Lower lobe of right lung (tissue), 2 donors: ENCODE measurements at places on chromosomes 11 and 22. TPM values are rescaled to one million over a fixed set of nuclear protein-coding genes. Genes with fewer than 3 reads are reported as not detected.

DNA sequence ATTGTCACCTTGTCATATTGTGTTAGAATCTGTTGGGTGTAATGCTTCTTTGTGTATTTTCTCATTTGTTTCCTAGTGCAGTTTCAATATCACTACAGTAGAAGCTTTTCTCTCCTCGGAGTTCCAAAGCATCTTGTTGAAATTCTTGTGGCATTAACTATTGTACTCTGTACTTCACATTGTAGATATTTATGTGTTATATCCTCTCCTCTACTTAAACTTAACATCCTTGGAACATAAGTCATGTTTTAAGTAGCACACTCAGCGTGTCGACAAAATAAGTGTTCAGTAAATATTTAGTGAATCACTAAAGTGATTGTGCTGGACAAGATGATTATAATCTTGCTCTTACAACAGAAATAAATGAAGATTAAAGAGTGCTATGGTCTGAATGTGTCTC is 201.7 kb downstream of the ARHGAP42 start:
- no peak overlapping the region for H3K27ac ChIP-seq
- DNase-seq: no peak
- no peaks in the 10 kb centered on the region for H3K36me3 ChIP-seq
- no peaks in the 10 kb centered on the region for H3K4me1 ChIP-seq
- H3K4me3 ChIP-seq: no peak overlapping the region

DNA sequence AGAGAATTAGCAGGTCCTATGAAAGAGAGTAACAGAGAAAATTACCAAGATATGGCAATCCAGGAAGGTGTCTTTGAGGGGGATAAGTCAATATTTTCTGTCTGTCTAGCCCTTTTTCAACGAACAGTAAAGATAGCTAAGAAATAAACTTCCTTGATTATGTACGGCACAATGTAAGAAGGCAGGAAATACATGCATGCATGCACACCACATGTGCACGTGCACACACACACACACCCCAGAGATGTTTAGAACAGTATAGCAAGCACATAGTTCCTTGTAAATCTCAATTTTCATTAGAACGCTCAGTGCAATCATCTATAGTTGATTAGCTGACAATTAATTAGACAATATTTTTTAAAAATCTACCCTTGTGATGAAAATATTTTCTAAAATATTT is 74.7 kb downstream of the MPPED2 start:
- H3K27ac ChIP-seq: no peak overlapping the region
- H3K4me1 ChIP-seq: no peaks in the 10 kb centered on the region
- no peak overlapping the region for H3K4me3 ChIP-seq

Gene KREMEN1
- total RNA-seq: 23.5 TPM

DNA sequence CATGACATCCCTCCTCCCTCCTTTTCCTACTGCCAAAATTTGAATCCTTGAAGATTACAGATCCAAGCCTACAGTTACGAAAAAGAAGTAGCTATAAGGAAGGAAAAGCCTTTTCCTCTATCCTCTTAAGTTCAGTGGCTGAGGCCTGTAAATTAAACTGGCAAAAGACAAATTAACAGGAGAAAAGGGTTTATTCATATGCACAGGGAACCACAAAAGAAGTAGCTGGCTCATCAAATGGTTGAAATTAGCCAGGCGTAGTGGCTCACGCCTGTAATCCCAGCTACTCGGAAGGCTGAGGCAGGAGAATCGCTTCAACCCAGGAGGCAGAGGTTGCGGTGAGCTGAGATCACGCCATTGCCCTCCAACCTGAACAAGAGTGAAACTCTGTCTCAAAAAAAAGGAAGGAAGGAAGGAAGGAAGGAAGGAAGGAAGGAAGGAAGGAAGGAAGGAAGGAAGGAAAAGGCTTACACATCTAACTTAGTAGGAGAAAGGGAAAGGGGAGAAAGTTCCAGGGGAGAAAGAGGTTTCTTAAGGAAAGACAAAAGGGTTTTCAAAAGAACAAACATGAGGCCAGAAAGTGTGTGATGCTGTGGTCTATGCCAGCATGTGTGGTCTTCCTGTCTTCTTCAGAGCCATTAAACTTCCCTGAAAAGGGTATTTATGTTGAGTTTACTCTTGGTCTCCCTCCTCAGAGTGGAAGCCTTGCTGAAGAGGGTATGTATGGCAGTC is 5.1 kb upstream of the SMPD1 start:
- no peak for DNase-seq
- H3K27me3 ChIP-seq: no peaks in the 10 kb centered on the region
- no peak overlapping the region for H3K4me3 ChIP-seq
- H3K36me3 ChIP-seq: no peaks in the 10 kb centered on the region
- no peak overlapping the region for H3K27ac ChIP-seq

DNA sequence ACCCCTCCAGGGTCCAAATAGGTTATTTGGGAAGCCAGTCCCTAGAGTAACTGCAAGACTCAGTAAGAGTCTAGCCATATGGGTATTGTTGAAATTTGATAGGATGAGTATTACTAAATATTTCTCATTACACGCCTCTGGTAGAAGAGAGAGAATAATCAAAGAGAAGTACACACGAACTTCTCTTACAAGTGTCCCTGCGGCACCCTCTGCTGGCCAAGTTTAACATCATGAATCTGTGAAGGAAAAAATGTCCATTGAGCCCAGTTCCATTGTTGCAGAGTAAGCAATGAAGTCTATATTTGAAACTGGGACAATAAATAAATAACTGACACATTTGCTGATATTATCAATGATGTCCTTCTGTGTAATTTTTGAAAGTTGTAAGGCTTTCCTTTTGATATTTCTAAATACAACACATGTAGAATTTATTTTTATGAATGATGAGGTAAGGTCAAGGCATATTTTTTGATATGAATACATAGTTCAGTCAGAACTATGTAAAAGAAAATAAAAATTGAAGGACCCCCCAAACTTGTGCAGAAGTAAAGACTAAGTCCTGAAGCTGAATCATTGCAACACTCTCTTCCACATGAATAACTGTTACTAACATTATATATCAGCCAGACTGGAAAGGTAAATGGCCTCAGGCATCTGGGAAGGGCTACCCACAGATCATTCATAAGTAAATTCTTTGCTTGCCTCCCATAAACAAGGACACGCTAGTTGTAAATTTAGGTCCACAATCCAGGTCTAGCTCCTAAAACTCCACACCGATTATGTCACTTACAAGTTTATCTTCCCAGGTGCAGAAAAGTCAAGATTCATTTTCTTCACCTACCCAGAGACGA is 10.0 kb downstream of the OR51L1 start:
- no peak overlapping the region for H3K27ac ChIP-seq
- no peaks in the 10 kb centered on the region for H3K36me3 ChIP-seq
- no peaks in the 10 kb centered on the region for H3K4me1 ChIP-seq
- H3K4me3 ChIP-seq: no peak overlapping the region
- H3K27me3 ChIP-seq: no peaks in the 10 kb centered on the region
- no peak for DNase-seq

DNA sequence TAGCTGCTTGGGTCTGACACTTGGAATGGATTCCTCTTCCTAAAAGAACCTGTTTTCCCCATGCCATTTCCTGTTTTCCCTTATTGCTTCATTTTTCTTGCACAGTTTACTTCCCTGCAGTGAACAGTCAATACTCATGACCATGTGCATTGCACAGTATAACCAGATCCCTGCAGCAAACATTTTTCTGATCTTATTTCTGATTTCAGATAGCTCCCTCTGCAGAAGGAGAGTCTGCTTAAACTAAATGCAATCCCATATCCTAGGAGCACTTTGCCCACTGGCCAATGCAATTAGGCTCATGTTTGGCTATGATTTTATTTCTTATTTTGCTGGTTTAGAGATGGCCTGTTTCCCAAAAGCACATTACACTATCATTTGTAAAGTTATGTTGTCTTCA is 96.7 kb upstream of the CD44 start:
- no peak for DNase-seq
- H3K27ac ChIP-seq: no peak overlapping the region
- H3K27me3 ChIP-seq: no peaks in the 10 kb centered on the region
- no peak overlapping the region for H3K4me3 ChIP-seq
- H3K4me1 ChIP-seq: peaks cover 52% of the 10 kb centered on the region

DNA sequence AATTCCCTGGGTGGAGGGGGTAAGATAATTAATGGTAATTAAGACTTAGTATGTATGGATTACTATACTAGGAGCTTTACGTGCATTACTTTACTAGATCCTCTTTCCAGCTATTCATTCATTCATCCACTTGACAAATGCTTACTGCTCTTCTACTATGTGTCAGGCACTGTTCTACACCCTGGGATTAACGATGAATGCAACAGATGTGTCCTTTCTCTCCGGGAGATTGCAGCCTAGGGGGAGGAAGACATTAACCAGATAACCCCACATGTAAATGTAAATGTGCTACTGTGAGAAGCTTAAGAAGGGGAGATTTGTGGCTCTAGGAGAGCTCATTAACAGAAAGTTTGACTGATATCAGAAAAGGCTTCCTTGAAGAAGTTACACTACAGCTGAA is 1.7 kb downstream of the ANKK1 start:
- DNase-seq: no peak
- no peaks in the 10 kb centered on the region for H3K4me1 ChIP-seq
- no peak overlapping the region for H3K4me3 ChIP-seq
- H3K36me3 ChIP-seq: no peaks in the 10 kb centered on the region
- H3K27ac ChIP-seq: no peak overlapping the region

Gene MMP27
- not detected for total RNA-seq

- peaks cover 18% of the 10 kb centered on the region for H3K4me1 ChIP-seq
- peak overlapping the region; percentile 65 for H3K4me3 ChIP-seq
- no peaks in the 10 kb centered on the region for H3K36me3 ChIP-seq
- peak overlapping the region; percentile 76 for H3K27ac ChIP-seq
- DNase-seq: peak; percentile 49
Observed at GRCh38 chr11:35618497-35619115, 346 bp downstream of the FJX1 start.

- H3K36me3 ChIP-seq: no peaks in the 10 kb centered on the region
- peaks cover 7% of the 10 kb centered on the region for H3K4me1 ChIP-seq
- no peak for DNase-seq
- no peak overlapping the region for H3K27ac ChIP-seq
- H3K27me3 ChIP-seq: no peaks in the 10 kb centered on the region
Observed at GRCh38 chr22:28715611-28716010, 26.0 kb downstream of the CHEK2 start.

GRCh38 chr11:19355601-19356000 is 114.9 kb upstream of the E2F8 start:
- DNase-seq: no peak
- no peak overlapping the region for H3K4me3 ChIP-seq
- no peaks in the 10 kb centered on the region for H3K27me3 ChIP-seq
- no peaks in the 10 kb centered on the region for H3K36me3 ChIP-seq
- no peaks in the 10 kb centered on the region for H3K4me1 ChIP-seq

- H3K36me3 ChIP-seq: no peaks in the 10 kb centered on the region
- H3K4me3 ChIP-seq: peak overlapping the region; percentile 86
- DNase-seq: peak; percentile 65
- H3K27ac ChIP-seq: peak overlapping the region; percentile 88
- peaks cover 11% of the 10 kb centered on the region for H3K27me3 ChIP-seq
Observed at GRCh38 chr11:10303558-10304363, 1.1 kb upstream of the ADM start.

Gene CLTCL1
- total RNA-seq: 6.8 TPM

Gene C11orf86
- not detected for total RNA-seq

DNA sequence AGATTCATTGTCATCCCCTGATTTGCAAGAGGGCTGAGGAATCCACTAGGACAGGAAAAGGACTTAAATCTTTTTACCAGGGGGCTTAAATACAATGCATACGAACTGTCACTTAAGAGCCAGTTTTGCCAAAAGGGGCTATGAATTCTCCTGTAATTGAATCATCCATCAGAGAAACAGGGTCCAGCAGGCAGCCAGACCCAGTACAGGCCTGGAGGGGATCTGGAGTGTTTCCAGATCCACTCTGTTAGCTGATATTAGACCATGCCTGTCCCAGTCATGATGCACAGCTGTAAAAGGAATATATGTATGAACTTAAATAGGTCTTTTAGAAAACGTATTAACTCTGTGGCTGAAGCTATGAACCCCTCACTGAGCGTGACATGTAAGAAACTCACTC is 53.8 kb upstream of the PRSS23 start:
- no peak for DNase-seq
- H3K27me3 ChIP-seq: no peaks in the 10 kb centered on the region
- H3K4me3 ChIP-seq: no peak overlapping the region
- H3K4me1 ChIP-seq: peaks cover 11% of the 10 kb centered on the region

Gene PKNOX2
- 14.4 TPM for total RNA-seq

DNA sequence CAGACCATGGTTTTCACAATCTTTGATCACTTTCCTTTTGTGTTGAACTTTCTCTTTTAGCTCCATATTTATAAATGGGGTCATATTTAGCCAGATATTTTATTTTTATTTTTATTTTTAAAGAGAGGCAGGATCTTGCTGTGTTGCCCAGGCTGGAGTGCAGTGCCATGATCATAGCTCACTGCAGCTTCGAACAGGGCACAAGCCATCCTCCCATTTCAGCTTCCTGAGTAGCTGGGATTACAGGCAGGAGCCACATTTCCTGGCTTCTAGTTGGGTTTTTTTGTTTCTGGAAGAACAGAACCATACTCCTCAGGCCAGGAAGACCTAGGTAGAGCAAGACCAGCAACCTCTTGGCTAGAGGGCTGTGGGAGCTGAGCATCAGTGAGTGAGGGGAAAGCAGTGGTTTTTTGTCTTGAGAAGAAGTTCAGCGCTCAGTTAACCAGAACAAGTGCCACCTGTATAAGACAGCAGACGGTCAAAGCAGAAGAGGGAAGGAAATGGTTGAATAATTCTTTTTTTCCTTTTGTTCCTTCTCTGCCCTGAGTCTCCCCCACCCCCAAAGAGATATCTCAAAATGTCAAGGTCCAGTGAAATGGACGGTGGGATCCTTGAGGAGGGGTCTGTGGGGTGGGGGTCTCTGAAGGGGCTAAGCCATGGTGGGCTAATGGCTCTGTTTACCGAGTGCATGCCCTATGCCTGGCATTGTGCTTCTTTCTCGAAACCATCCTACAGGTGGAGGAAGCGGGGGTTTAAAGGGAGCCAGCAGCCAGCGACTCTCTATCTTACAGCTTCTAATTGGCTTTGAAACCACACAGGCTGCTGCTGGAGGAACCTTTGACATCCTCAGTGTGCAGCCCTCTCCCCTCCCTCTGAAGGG is 63.0 kb downstream of the PTPRJ start:
- no peak overlapping the region for H3K27ac ChIP-seq
- no peak overlapping the region for H3K4me3 ChIP-seq
- no peaks in the 10 kb centered on the region for H3K36me3 ChIP-seq
- H3K4me1 ChIP-seq: peaks cover 16% of the 10 kb centered on the region
- no peak for DNase-seq

Gene NAV2
- total RNA-seq: 36.9 TPM

GRCh38 chr11:134659882-134660281 is 247.8 kb upstream of the B3GAT1 start:
- H3K4me3 ChIP-seq: no peak overlapping the region
- H3K36me3 ChIP-seq: no peaks in the 10 kb centered on the region
- H3K27ac ChIP-seq: no peak overlapping the region
- no peaks in the 10 kb centered on the region for H3K4me1 ChIP-seq
